ENCODE measurements at places on chromosomes 1 and 21.

DNA sequence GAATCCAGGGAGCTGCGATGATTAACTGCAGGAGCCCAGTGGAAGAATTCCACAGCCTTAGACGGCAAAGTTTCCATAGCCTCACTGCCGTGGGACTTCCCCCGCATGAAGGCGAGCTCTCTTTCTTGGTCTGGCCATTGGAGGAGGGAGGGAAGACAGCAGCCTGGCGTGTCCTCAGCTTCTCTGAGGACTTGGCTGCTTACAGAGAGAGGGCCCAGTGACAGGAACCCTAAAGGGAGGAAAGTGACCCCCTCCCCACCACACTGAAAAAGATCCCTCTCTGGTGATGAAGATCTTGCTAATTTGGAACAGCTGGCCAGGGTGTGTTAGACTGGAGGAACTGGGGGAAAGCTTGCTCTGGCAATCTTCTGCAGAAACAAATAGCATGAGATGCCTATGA is 41.0 kb downstream of the ATP2B4 start:
- no peak for DNase-seq

DNA sequence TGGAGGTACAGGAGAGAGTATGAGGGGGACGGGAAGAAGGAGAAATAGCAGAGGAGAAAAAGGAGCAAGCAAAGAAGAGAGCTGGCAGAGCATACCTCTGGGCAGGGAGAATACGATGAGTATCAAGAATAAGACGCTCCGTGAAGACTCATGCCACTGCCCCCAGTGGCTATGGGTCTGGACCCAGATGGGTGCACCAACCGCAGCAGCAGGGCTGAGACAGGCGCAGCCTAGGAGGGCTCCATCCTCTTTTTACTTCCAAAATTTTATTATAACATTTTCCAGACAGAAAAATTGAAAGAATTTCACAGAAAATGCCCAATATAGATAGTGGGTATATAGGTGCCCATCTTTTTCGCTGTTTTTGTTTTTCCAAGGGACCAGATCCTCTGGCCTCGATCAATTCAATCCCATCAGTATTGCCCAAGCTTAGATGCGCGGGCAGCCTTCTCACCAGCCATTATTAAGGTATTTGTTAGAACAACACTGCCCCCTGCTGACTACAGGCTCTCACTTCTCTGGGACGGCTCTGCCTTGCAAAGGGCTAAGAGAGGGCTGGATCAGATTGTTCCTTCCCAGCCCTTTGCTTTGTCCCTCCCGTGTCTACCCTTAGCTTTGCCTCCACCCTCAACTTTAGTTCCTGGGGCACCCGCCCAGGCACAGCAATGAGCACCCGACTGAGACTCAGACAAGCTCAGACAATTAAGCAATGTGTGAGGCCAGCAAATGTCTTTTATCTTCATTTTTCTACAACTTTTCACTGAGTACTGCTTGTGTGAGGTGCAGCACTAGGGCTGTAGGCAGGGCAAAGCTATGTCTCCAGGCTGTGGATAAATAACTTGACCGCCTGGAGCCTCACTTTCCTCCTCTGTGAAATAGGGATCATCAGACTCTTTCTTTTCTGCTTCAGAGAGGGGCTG is 17.5 kb upstream of the CAMK1G start:
- DNase-seq = peak; percentile 78

GRCh38 chr1:30791868-30792267 is 34.3 kb upstream of the LAPTM5 start:
- no peak for DNase-seq

DNA sequence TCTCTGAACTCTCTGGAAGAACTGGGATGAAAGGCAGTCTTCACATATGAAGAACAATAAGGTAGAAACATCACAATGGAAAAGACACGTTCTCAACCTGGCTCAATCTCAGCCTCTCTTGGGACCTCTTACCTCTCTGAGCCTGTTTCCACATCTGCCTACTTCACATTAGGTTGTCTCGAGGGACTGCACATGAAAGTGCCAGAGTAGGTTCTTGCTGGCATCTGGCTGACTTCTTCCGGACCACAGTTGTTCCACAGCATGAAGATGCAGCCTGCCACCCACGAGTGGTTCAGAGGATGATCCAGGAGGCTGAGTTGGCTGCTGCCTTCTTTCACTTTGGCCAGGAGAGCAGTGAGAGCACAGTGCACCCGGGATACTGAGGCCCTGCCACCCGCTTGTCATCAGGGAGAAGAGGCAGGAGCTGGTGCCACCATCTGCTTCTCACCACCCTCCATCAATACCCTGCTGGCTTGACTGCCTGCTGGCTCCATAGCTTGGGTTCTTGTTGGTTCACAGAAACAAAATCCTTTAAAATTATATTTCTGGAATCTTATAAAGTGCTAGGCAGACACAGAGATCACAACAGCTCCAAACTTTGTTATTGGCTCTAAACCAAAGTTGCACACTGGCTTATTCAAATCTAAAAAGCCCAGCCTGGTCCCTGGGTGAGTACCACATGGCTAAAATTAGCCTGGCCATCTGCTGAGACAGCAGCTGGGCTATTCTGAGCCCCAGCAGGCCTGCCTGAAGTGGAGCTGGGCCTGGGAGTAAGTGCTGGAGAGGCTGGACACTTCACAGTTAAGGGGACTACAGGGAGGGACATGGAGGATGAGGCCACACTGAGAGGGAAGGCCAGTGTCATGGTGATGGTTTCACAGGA is 46.9 kb upstream of the LIN9 start:
- no peak for DNase-seq

- no peak for DNase-seq
Observed at GRCh38 chr1:24498589-24498988, 4.0 kb upstream of the RCAN3 start.

DNA sequence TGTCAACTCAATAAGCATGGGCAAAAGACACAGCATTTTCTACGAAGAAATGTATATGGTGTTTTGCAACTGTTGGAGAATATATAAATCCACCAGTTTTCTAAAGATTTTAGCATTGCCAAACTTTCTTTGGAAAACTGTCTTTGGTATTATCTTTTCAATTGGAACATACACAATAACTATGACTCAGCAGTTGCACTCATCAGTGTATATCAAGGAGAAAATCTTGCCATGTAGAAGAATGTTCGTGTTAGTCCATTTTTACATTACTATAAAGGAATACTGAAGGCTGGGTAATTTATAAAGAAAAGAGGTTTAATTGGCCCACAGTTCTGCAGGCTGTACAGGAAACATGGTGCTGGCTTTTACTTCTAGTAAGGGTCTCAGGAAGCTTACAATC is 41.1 kb downstream of the PRKAA2 start:
- DNase-seq = peak; percentile 22

DNA sequence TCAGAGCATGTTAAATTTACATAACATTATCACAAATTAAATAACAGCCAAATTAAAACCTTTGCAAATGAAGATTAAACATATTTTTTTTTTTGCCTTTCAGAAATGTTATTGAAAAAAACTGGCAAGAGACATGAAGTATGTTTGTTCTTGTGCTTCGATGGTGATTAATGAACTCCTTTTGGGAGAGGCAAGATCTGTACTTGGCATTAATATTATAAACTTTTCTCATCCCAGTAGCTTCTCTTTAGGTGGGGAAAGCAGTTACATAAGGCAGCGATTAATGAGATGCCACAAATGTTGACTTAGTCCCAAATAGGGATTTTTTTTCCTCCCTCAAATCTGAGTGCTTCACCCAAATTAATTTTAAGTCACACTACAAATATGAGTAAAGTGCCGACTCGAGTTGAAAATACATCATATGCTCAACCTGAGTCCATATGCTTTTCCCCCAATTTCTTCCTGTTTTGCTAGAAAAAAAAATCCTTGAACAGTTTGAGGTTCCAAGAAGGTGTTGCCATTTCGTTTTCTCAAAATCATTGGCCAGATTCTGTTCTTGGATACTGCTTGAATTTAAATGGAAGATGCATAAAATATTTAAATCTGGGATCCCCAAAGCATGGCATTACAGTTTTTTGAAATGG is 294.5 kb downstream of the VAV3 start:
- no peak for DNase-seq

DNA sequence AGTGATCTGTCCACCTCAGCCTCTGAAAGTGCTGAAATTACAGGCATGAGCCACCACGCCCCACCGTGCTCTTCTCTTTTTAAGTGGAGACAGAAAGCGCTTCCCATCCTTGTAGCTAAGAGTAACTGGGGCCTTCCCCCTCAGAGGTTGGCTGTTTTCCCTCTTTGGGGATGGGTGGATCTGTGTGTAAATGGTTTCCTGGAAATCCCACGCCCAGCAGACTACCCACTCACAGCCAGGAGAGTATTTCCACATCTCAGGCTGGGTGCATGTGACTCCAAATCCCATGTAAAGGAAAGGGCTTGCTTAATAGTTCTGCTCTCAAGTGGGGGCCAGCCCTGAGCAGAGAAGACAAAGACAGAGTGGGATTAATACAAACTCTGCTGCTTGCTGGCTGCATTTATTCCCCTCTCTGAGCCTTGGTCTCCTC is 19.6 kb upstream of the TCEA3 start:
- DNase-seq = no peak

- peak; percentile 46 for DNase-seq
Observed at GRCh38 chr1:226568077-226568831, 19.7 kb downstream of the STUM start.

GRCh38 chr1:54721719-54722118 is 6.1 kb downstream of the TTC4 start:
- no peak for DNase-seq

All from fibroblast of skin of back (primary cell).